ENCODE measurements at places on chromosomes 1 and 21. TPM values are rescaled to one million over a fixed set of nuclear protein-coding genes. Genes with fewer than 3 reads are reported as not detected.

DNA sequence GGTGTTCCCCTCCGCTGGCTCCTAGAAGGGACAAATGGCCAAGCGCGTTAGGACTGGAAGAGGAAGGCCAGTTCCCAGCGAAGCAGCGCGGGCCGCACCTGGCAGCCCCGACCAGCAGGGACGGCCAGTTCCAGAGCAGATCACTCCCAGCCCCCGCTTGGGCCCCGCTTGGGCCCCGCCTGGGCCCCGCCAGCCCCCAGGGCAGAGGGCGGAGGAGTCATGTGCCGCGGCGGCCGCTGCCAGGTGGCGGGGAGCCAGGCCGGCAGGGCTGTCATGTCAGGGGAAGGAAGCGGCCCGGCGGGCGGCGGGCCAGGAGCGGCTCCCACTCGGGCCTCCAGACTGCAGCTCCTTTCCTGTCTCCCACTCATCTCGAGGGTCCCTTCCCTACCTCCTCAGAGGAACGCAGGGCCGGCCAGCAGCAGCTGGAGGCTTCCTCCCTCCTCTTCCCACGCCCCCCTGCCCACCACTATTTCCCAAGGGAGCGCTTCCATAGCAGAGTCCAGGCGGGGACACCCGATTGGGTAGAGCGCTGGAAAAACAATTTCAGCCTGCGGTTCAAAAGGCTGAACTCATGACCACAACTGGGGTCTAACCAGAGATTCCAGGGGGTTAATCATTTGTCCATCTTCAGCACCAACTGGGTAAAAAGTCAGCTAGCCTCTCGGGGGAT, 16.5 kb downstream of the ZNF697 start:
- no peak for DNase-seq

Gene LCE1D
- not detected for total RNA-seq

Gene MAP3K7CL
- 2.4 TPM for total RNA-seq

Gene GJB5
- total RNA-seq: not detected

- DNase-seq: no peak
These were observed 15.5 kb downstream of the CEP104 start for GRCh38 chr1:3841491-3841890.

GRCh38 chr21:45292399-45293219, 4.9 kb upstream of the POFUT2 start:
- DNase-seq: no peak

- no peak for DNase-seq
These were observed 63.0 kb downstream of the PROX1 start for GRCh38 chr1:214050513-214051401.
